ENCODE measurements at places on chromosomes 5 and 9.

DNA sequence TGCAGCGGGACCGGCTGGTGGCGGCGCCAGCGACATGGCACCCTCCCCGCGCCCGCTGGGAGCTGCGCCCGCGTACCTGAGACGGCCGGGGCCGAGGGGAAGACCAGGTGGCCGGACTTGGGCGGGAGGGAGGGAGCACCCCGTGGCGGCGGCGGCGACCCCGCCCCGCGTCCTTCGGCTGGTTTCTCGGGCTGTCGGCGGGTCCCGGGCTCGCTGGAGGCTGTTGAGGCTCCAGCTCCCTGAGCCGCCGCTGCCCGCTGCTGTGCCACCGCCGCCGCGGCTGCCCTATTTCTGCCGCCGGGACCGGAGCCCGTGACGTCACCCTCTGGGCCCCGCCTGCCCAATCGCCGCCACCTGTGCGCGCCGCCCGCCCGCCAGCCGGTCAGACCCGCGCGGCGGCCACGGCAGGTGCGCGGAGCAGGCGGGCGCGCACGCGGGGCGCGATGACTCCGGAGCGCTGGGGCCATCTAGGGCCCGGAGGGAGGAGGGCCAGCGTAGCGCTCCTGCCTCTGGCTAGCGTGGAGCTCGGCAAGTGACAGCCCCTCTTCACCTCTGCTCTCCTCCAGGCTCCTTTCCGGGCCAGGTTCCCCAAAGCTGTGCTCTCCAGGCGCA lies at the start of gene FSTL4:
FSTL4 (minus strand) TSS at position 293 of the 612 bp plus-strand sequence.
- peak; percentile 71 for DNase-seq

DNA sequence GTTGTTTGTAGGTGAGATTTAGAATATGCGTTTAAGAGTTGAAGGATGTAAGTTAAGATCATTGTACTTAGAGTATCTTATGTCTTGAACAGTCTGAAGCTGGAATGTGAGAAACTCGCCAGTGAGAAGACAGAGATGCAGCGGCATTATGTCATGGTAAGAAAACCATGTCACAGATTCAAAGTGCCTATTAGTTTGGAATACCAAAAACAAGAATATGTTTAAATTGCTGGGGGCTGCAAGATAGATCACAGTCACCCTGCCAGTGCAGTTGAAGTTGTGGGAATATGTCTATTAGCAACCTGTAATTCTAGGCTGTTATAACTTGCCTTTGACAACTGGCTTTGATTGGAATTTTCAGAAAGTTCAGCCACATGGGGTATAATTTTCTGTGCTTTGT lies 3.0 kb downstream of the TLE4 start:
- DNase-seq, result no peak

GRCh38 chr9:133394687-133395271 lies 18.6 kb downstream of the STKLD1 start:
- DNase-seq, result no peak

- DNase-seq, result no peak
Measured at GRCh38 chr9:96868709-96869108, 14.4 kb upstream of the ZNF782 start.

GRCh38 chr9:4663956-4664355 lies 1.9 kb downstream of the PLPP6 start:
- no peak for DNase-seq

DNA sequence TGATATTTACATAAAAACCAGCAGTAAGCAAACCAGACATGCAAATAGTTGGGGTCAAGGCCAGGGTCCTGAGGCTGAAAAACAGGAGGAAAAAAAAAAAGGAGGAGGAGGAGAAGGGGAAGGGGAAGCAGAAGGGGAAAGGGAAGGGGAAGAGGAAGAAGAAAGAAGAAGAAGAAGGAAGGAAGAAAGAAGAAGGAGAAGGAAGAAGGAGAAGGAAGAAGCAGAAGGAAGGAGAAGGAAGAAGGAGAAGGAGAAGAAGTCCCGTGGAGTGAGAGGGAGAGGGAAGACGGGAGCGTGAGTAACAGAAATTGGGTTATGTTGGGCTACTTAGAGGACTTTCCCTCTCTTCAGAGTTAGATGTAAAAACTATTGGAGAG lies 24.6 kb upstream of the NSG2 start:
- no peak for DNase-seq

- no peak for DNase-seq
Measured at GRCh38 chr5:171861381-171861780, 75.8 kb downstream of the SMIM23 start.

- no peak for DNase-seq
Measured at GRCh38 chr5:109650493-109650892, 39.2 kb upstream of the MAN2A1 start.

- no peak for DNase-seq
Measured at GRCh38 chr5:181087309-181087708, 43.7 kb downstream of the OR2V1 start.

DNA sequence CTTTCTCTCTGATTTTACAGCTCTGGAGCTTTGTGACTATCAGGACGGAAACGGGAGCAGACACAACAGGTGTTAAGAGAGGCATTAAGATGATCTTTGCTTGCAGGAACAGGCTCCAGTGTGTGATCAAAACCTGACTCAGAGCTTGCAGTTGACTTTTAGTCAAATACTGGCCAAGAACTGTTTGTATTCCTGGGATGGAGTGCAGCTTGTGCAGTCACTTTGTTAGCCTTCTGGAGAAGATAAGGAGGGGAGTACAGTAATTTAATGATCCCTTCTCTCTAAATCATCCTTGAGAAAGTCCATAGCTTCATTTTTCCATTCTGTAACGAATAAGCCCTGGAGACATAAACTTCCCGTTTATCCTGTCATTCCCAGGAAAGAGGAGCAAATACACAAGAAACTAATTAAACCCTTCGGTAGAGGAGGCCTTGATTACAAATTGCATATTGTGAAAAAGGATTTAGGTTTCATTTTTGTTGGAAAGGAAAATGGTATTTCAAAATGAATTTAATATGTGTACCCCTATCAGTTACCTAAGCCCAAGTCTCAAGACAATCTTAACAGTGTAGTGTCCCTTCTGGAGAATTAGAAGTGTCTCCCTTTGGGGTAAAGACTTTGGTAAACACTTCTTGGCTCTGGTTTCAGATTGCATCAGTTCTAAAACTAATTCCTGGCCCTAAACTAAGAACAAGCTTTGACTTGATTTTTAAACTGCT lies 3.1 kb upstream of the STOM start:
- no peak for DNase-seq

DNA sequence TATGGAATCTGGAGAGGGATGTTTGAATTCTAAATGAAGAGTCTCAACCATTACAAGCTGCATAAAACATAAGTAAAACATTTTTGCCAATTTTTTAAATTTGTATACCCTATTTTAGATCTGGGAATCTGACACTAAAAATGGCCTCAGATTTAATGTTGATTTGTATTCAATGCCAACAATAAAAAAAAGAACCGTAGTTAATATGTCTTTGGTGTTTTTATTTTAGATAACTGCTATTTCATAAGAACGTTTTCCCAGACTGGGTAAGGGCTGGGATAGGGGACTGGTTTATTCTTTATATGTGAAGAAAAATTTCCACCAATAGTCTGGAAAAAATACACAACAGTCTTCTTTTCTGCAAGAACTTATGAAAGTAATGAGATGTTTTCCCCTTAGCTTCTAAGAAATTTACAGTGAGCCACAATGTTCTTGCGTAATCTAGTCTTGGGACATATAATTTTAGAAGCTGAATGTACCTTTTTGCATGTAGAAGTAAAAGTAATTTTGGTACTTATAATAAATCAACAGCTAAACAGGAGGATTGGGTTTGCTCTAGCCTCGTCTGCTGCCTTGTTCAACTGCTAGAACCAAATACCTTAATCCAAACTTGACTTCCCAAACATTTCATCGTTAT lies 244.6 kb upstream of the EFNA5 start:
- no peak for DNase-seq

- no peak for DNase-seq
Measured at GRCh38 chr5:91022518-91022917, 360.6 kb downstream of the ARRDC3 start.

DNA sequence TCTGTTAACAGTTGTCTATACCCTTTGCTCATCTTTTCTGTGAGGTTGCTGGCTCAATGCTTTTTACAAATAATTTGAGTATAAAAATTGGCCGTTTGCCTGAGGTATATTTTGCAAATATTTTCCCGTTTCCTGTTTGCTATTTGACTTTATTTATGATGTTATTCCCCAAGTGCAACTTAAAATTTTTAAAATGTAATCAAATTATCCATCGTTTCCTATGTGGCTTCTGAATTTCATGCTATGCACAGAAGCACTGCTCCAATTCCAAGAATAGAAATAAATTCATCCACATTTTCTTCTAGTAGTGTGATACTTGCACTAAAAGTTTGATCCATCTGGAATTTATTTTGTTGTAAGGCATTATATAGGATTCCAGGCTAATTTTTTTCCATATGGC lies 123.6 kb downstream of the ZNF608 start:
- DNase-seq, result no peak

DNA sequence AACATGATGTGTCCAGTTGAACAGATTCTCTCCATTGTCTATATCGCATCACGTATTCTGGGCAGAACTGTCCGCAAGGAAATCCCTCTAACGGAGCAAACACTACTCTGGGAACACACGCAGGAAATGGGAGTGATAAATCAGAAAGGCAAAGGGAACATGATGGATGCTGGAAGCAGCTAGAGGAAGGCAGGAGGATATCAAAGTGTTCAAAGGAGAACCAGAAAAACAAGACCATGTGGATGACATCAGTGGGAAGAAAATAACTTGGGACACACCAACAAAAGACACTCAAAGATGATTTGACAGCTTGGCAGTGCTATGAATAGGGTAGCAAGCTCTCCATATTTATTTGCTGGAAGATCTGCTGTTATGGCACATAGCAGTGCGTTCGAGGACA lies 142.9 kb downstream of the PLK2 start:
- DNase-seq, result no peak

DNA sequence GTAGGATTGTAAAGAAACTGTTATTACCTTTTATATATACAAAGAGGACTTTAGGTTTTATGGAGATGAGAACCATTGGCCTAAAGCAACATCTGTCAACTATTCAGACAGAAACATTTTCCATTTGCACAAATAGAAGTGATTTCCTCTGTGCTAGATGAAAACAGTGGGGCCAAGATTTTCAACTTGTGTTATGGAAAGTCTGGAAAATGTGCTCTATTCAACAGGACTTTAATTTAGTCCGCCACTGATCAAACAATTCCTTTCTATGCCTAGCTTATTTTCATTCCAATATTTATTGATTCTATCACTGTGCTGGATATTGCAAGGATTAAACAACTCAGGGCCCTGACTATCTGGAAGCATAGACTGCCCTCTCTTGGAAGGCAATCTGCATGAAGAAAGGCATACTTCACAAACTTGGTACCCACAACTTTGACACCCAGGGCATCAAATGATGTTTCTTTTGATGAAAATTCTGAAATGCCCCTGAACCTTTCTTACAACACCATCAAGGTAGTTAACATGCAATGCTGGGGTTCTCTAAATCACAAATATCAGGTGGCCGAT lies 126.6 kb upstream of the HMHB1 start:
- no peak for DNase-seq

GRCh38 chr9:21047281-21047691 lies 15.8 kb upstream of the HACD4 start:
- no peak for DNase-seq

DNA sequence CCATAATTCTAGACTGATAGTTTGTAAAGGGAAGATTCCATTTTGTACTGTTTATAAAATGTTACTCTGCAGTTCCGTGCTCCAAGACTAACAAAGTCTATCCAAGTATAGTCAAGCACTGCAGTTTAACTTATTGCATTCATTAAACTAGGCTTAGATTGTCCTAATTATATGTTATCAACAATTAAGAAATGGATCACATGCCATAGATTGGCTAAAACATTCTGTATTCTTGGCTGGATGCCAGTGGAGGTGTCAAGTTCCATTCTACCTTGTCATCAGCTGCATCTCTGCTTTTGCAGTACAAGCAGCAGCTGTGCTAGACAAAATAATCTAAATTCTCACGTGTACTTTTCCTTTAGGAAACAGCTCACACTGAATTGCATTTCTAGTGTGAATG lies 69.4 kb upstream of the MEF2C start:
- no peak for DNase-seq

DNA sequence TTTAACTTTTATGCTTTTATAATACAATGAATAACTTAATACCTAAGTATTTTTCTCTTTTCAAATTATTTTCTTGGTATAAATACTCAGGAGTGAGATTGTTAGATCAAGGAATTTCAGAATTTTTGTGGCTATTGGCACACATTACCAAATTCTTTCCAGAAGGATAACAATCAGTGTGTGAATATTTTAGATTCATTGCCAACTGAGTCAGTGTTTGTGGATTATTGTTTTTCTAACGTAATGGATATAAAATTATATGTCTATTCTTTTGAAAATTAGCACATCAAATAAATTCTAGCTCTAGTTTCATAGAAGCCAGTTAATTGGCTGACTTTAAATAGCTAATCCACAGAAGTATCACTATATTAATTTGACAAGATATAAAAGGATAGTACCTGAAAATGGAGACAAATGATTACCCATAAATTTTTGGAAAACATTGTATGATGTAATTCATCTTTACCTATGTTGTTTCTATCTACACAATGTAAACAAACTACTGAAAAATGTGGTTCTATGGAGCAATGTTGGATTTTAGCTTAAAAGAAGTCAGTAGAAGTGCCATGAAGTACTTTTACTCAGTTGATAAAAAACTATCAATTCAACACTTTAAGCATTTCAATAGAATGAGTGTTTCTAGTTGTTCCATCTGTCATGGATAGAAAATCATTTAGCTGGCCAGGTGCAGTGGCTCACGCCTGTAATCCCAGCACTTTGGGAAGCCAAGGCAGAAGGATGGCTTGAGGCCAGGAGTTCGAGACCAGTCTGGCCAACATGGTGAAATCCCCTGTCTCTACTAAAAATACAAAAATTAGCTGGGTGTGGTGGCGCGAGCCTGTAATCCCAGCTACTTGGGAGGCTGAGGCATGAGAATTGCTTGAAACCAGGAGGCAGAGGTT lies 185.1 kb downstream of the ADAMTSL1 start:
- DNase-seq, result no peak

All from breast epithelium (tissue), 4 donors.